ENCODE measurements at places on chromosomes 1 and 21. TPM values are rescaled to one million over a fixed set of nuclear protein-coding genes. Genes with fewer than 3 reads are reported as not detected.

- no peak for DNase-seq
Observed at GRCh38 chr1:75484789-75485188, 126.1 kb downstream of the SLC44A5 start.

DNA sequence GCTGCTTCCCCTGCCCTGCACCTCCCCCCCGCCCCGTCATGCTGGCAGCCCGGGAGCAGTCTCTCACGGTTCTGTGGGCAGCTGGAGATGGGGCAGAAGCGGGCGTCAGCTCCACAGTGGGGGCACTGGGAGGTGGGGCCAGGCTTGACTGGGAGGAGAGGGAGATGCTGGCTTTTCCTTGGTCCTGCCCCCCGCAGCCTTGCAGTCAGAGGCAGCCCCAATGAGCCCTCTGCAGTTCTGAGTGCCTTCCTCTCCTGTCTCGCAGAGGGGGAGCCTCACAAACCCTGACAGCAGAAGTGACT, 21.7 kb downstream of the ARHGEF10L start:
- DNase-seq = no peak

- no peak for DNase-seq
Observed at GRCh38 chr1:192554904-192555303, 20.7 kb upstream of the RGS1 start.

DNA sequence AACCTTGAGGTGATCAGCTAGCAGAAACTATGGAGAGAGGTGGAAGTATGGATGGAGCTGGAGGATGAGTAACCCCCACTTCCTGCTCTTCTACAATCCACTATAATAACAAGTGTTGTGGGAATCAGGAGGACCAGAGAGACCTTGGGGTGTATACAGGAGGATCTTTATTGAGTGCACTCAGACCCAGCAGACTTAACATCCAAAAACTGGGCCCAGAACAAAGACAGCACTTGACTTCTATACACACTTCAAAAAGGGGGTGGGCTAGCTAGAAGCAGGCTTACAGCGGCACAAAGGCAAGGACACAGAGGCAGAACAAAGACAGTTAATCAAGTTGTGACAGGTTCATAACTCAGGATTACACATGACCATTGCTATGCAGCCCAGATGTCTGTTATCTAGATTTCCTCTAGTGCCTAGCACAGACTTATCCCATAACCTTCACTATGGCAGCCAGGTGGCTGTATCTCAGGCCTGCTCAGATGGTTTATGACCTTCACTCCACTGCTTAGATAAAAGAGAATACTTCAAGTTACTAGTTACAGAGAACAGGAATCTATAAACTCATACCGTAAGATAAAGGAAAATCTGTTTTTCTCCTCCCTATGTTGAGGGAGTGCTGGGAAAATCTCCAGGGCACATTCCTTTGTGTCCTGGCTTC, 36.1 kb upstream of the PADI2 start:
- DNase-seq = no peak

DNA sequence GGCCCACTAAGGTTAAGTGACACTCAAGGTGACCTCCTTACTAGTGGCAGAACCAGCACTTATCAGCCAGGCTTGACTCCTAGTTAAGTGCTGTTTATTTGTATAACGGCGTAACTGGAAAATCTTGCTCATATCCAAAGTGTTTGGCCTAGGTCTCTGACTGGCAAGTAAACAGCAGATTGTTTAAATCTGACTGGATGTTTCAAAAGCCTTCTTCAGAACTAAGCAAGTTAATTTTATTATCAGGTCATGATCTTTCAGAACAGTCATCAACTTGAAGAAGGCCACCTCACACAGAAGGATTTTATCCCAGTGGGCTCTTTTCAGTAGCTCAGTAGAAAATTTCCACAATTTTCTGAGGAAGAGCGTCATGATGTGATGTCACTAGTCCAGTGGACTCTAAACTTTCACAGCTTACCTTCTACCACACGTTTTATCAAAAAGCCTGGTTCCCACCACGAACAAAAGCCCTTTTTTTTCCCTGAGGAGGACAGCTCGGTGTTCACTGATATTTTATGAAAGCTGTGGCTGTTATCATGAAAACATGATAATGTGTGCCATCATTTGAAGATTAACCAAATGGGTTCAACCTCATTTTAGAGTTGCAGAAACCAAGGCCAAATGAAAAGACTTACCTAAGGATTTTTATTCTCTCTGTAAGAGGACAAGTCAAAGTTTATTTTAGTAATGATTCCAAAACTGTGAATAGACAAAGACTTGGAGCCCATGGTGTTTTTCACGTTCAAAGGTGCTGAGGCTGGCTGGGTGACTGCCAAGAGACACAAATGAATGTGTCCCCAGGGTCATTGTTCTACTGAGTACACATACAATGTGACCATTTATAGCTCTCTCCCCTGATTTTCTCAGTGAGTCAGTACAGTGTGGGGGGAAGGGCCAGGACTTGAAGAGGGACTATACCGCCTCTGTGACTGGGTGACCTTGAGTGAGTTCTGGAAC, 9.1 kb downstream of the SGIP1 start:
- DNase-seq = no peak

DNA sequence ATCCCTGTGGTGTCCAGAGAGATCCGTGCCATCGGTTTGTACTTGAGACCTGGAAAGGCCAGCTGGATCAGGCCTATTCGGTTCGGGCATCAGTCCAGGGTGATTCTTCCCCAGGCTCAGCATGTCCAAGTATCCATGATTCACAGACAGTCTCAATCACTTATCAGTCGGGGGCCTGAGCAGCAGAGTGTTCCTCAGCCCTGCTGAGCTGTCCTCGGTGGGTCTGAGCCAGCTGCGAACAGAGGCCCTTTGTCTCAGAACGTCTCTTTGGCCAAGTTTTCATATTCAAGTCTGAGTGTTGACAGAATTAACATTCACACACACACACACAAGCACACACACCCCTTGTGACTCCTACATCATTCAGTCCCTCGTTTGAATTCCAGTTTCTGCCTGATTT, 33.4 kb upstream of the OSBPL9 start:
- no peak for DNase-seq

DNA sequence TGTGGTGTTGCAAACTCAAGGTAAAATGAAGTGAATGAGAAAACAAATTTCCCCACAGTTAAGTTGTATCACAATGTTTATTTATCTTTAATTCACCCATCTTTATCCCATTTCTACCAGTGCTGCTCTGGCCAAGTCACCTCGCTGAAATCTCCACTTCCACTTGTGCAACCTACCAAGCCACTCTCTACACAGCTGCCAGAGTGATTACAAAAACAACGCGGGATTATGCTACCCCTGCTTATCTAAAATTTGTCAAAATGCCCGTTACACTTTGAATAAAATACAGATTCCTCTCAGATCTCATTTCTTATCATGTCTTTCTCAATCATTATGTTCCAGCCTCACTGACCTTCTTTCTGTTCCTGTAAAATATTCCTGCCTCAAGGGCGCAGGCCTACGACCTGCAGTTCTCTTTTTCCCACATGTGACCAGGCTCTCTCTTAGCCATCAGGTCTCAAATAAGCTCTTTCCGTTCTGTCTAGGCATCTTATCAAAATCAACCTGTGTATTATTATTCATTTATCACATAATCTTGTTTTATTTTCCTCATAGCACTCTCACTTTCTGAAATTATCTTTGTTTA, 95.6 kb downstream of the NTMT2 start:
- DNase-seq = no peak

DNA sequence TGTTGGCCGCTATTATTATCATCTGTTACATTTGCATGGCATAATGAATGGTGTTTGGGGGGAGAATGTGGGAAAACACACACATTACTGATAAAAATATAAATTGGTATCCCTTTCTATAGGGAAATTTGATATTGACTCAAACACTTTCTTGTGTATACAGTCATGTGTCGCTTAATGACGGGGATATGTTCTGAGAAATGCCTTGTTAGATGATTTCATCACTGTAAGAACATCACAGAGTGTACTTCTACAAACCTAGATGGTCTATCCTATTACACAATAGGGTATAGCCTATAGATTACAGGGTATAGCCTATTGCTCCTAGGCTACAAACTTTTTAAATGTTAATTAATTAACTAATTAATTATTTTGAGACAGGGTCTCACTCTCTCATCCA, 67.2 kb upstream of the B3GALNT2 start:
- no peak for DNase-seq

GRCh38 chr1:208133355-208133754, 110.8 kb downstream of the PLXNA2 start:
- DNase-seq = no peak

DNA sequence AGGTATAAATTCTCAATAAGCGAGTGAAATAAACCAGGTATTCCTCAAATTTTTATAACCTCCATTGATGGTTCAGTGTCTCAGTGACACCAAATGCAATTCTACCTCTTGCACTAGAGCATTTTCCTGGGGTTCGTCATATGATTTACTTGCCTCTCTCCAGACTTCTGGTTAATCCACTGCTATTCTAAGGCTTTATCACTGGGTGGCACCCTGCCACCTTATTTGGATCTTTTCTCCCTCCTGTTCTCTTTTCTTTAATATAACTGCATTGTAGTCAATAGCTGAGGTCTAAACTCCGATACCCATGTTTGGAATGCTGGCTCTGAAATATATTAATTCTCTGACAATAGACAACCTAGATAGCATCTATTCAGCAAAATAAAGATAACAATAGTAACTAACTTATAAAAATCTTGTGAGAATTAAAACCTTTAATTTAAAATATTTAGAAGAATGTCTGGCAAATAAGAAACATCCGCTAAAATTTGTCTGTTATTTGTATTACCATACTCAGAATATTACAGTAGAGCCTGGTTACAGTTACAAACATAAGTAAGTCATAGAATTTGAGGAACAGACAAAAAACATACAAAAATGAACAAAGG, 436.4 kb downstream of the PLA2G4A start:
- no peak for DNase-seq

- DNase-seq = no peak
Observed at GRCh38 chr1:3078430-3078861, 9.4 kb downstream of the PRDM16 start.

The AIM2 gene
- 40.4 TPM for polyA plus RNA-seq

The EPHA10 gene
- polyA plus RNA-seq = 0.94 TPM

The S100A9 gene
- 66.6 TPM for polyA plus RNA-seq

The IKBKE gene
- 36.1 TPM for polyA plus RNA-seq

The IFFO2 gene
- 33.1 TPM for polyA plus RNA-seq

The BCL2L15 gene
- polyA plus RNA-seq = 1.1 TPM

The PAX7 gene
- polyA plus RNA-seq = not detected

The FCRL6 gene
- polyA plus RNA-seq = 0.81 TPM
